Activated CD8-positive, alpha-beta T cell treated with anti-CD3 and anti-CD28 coated beads for 36 hours (primary cell): ENCODE measurements at places on chromosomes 12 and 14.

GRCh38 chr12:51622564-51622963 is 31.5 kb downstream of the SCN8A start:
- no peak for DNase-seq

GRCh38 chr14:105281371-105282097 is 19.3 kb downstream of the BRF1 start:
- DNase-seq = peak; percentile 29

GRCh38 chr12:104457746-104458693 is 1.3 kb downstream of the CHST11 start:
- peak; percentile 64 for DNase-seq

- no peak for DNase-seq
Measured at GRCh38 chr12:115322275-115322674, 638.3 kb upstream of the TBX3 start.

DNA sequence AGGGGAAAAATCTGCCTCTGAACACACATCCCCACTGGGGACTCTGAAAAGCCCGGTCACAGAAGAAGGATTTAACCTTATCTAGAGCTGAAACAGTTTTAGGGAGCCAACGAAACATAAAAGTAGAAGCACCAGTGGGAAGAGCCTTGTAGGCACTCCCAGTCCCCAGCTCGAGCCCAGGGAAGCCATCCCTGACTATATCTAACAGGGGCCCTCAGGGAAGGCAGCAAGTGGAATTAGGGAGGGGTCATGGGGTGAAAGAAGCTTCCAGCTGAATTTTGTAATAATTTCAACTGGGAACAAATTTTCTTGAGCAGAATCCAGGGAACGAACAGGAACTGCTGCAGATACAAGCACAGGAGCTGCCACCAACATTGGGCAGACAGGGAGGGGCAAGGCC is 127.8 kb downstream of the BMP4 start:
- DNase-seq = no peak

DNA sequence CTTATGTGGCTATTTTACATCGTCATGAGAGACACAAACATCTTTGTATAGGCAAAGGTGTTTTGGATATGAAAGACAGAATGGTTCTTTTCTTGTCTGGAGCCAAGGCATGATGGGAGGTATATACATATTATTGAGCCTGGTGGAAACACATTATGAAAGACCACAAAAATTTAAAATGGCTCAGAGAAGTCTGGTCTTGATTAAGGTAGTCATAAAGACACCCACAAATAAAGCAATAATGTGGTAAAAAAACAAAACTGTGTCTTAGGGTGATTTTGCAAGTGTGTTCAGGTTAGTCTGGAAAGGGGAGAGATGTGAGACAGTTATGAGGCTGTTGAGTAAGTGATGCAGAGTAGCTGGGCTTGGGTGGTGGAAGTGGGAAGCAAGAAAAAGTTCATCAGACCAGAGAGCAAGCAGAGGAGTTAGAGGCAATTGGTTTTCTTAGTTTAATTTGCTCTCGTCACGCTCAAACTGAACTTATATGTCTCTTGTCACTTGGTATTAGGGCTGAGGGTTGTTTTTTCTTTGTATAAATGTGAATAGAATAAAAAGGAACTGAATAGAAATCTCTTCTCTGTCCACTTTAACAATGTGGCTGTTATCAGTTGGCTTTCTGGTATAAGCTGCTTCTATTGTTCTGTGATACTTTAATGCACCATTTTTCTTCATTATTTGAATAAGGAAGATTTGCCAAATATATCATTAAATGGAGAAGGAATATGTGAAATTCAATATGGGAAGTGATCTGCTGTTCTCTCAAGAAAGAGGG is 115.0 kb downstream of the AKAP6 start:
- DNase-seq = no peak

DNA sequence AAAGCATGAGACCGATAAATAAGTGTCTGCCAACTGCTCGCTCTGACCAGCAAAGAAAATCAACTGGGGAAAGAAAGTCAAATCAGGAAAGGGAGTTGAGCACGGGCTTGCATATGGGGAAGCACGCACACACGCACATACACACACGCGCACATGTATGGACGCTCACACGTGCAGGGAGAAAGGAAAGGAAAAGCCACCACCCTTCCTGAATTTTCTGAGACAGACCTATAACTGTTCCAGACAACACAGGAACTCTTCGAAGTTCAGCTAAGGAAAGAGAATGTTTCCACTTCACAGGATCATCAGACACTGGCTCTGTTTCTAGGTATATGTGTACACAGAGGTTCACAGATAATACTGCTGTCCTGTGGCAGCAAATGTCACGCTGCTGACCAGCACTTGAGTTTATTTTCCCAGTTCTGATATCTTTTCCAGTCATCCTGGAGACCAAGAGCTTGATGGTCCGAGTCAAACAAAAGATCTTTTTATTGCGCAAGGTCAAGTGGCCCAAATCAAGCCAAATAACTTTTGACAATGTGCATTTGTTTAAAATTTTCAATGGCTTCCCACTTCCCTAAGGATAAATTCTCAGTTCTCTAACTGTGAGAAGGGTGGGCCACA is 82.1 kb upstream of the TMCC3 start:
- no peak for DNase-seq

DNA sequence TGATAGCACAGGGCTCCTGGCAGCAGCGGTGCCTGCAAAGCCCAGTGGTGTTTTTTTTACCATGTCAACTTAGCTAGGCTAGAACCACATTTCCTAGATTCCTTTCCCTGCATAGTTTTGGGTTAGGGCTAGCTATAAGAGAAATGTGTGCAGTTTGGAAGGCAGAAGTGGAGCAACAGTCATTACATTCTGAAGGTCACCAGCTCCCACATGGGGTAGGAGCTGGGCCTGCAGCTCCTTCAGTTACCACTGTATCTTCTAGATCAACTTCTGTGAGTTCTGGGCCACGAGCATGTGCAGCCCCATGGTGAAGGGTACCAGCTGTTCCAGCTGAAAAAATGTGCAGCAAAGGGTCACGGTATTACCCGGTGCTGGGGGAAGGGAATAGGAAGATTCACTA is 2.3 kb upstream of the SLC25A3 start:
- DNase-seq = no peak

DNA sequence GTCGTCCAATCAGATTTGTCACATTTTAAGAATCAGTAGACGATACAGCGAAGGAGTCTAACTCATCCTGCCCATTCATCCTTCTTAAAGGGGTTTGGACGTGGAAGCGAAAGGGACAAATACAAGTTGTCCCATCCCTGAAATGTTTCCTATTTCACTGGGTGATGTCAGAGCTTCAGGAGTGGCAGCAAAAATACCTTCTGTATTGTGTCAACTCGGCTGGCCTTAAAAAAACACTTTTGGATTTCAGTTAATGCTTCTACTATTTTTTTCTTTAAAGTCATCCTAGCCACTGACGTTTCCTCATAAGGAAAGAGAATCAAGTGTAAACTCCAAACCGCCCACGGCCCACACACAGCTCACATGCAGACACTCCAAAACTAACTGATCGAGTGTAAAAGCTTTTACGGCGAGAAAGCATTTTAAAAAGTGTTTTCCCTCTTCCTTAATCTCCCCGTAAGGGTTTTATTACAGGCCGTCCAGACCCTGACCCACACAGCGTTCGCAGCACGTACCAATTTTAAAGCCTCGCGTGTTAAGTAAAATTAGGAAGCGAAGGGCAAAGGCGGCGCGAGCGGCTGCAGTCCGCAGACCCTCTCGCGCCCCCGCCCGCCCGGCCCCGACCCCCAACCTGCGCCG is 593 bp downstream of the CFL2 start:
- peak; percentile 68 for DNase-seq

DNA sequence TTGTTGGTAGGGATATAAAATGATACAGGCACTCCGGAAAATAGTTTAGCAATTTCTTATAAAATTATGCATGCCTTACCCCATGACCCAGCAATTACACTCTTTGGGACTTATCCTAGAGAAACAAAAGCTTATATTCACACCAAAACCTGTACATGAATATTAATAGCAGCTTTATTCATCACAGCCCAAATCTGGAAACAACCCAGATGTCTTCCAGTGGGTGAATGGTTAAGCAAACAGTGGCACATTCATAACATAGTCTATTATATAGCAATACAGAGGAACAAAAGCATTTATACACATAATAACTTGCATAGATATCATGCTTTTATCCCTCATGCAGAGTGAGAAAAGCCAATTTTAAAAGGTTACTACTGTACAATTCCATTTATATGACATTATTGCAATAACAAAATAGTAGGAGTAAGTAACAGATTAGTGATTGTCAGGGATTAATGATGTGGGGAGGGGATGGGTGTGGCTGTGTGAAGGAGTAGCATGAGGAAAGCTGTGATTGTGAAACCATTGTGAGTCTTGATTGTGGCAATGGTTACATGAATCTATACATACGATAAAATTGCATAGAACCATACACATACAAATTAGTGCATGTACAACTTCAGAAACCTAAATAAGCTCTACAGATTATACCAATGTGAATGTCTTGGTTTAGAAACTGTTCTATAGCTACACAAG is 363.1 kb upstream of the OR4E1 start:
- no peak for DNase-seq

DNA sequence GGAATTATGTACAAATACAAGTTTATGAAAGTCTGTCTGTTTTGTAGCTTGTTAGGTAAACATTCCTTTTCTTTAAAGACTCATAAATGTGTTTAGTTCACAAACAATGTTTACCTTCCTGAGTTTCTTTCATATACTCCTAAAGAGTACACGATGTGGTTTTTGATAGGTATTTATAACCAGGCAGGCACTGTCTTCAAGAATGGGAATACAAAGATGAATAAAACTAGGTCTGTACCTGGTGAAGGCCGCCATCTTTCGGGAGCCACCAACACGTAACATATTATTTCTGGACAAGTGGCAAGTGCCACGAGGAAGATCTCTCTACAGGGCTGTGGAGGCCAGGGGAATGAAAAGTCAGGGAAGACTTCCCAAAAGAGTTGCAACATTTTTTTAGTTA is 144.6 kb upstream of the RASSF8 start:
- DNase-seq = no peak

DNA sequence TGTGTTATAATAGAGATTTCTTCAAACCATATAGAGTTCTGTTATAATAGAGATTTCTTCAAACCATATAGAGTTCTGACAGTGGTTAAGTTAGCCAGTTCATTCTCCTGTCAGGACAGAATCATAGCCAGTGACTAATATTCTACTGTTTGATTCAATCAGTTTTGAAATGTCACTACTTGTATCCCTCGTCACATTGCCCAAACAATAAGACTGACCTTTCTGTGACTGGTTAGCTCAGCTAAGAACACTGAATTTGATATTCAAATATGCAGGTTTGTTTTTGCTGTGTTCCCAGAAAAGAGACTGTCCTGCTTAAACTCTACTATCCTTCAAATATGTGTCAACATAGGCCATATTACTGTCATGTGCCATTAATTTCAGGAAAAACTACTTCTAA is 74.4 kb downstream of the ALG10B start:
- DNase-seq = no peak

- peak; percentile 38 for DNase-seq
Measured at GRCh38 chr12:45415393-45415817, 199.5 kb downstream of the ANO6 start.

GRCh38 chr12:16037533-16037932 is 126.4 kb downstream of the DERA start:
- no peak for DNase-seq

DNA sequence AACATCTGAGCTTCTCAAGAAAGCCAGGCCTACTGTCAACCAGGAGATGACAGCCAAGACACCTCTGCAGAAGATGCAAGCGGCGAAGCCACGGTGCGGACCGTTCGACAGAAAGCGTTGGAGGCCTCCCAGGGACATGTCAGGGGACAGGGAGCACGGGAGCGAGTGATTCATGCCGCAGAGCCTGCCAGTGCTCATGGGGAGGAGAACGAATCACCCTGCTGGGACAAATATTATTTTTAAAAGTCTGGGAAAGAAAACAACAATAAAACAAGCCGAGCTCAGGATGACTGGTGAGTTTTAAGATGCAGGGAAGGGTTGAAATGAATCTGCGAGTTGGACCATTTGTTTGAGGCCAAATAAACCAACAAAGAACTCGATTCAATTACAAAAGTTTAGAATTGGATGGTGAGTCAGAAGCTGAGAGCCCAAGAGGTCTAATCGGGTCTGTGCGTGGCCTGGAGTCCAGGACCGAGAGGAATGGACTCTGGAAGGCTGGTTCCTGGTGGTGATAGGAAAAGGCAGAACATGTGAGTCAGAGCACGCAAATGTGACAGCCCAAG is 91.0 kb downstream of the RBM19 start:
- DNase-seq = no peak

DNA sequence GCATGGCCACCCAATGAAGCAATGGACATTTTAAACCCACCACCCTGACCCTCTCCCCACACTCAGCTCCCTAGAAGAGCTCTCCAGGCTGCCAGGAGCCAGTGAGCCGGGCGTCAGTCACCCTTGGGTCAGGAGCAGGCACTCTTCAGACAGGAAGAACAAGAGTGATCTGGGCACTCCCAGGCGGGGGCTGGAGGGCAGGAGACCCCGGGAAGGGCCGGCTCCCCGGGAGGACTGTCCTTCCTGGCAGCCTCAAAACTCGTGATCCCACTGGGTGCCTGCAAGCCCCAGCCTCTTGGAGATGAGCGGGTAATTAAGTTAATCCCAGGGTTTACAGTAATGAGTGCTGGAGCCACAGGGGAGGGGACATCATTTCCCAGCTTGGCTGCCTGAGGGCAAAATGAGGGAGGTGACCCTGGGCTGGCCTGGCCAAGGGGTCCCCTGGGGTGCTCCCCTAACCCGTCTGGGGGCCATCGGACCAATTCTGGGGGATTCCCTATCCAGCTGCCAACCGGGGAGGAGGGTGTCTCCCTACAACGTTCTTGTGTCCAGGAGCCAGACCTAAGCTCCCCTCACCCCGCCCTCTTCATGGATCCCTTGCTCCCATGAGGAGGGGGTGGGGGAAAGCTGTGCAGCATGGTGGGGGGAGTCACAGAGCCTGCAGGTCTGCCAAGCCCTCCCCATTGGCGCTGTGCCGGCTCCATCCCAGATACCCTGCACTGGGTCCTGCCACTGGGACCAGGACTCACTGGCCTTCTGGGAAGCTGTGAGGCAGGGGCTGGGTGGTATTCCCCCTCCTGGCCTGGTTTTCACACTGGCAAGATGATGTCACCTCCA is 59.2 kb downstream of the CCNK start:
- no peak for DNase-seq

- DNase-seq = no peak
Measured at GRCh38 chr12:110217996-110218674, 62.9 kb upstream of the ATP2A2 start.

GRCh38 chr12:74111688-74112360 is 425.8 kb upstream of the ATXN7L3B start:
- peak; percentile 21 for DNase-seq

- DNase-seq = no peak
Measured at GRCh38 chr12:62697893-62698292, 231.3 kb downstream of the MON2 start.

DNA sequence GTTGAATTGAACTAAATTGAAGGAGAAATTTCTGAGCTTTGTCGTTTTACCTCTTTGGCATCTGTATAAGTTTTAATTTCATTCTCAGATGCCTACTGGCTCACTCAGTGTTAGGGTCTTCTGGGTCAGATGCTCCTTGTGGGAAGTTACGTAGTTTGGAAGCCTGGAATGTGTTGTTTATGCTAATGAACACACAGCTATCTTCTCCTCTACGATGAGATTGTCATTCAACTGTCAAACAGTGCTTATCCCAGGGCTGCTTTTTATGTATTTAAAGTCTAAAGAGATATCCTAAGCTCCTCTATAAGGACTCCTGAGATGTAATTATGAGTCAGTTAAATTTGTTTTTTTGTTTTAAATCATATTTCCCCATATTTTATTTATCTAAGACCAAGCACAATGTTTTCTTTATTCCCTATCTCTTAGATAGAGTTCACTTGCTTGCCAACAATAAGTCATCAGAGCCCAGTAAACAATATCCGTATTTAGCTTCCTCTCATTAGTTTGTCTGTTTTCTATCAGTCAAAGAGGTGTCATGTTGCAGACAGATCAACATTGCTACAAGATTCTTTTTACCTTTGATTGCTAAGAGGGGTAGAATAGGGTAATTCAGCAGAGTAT is 368.0 kb upstream of the PDE3A start:
- no peak for DNase-seq
